ENCODE measurements at places on chromosomes 3 and 15.

- no peak for DNase-seq
Measured at GRCh38 chr3:138460536-138461205, 26.3 kb downstream of the ESYT3 start.

- no peak for DNase-seq
Measured at GRCh38 chr3:12591997-12592715, 35.3 kb downstream of the MKRN2 start.

DNA sequence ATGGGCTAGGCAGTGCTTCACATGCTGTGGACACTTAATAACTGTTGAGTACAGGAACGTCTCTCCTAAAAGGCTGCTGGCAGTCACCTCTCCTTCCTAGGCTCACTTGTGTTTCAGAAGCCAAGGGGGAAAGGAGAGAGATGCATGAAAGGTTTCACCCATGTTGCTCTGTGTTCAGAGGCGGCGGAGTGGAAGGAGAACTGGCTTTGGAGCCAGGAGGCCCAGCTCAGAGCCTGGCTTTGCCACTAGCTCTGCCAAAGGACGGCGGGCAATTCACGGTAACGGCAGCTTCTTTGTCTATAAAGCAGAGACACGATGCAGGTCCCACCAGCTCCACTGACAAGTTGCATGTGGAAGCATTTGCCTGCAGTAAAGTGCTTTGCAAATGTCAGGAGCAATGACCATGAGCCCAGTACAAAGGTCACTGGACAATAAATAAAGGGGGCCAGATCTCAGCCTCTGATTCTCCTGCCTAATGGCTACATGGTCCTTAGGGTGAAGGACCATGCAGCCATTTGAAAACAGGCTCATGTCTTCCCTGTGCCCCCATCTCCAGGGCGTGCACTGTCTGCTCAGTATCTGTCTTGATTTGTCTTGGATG, 171.7 kb upstream of the TLE3 start:
- no peak for DNase-seq

- no peak for DNase-seq
Measured at GRCh38 chr15:79283252-79284048, 928 bp downstream of the ANKRD34C start.

GRCh38 chr15:68305420-68305871, 27.9 kb downstream of the FEM1B start:
- DNase-seq = no peak

- no peak for DNase-seq
Measured at GRCh38 chr15:74836846-74837245, 6.1 kb downstream of the ULK3 start.

DNA sequence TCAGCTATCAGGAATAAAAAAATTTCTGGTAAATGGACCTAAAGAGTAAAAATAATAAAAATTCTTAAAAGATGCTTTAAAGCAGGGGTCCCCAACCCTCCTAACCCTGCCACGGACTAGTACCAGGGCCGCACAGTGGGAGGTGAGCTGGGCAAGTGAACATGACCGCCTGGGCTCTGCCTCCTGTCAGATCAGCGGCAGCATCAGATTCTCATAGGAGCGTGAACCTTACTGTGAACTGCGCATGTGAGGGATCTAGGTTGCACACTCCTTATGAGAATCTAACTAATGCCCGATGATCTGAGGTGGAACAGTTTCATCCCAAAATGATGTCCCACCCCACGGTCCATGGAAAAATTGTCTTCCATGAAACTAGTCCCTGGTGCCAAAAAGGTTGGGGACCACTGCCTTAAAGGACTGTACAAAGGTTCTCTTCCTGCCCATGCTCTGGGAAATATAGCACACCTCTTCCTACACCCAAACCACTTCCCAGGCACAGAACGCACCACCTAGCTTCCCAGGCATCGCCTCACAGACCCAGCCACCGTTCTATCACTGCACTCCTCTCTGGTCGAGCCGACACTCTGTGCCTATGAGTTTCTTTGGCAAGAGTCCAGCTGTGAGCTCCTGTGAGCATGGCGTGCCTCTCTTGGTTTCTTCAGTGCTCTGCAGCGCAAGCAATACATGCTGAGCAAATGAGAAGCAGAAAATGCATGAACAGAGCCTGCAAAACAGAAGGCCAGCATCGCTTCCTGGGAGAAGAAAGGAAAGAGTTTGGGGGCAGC, 104.9 kb downstream of the OCA2 start:
- no peak for DNase-seq

GRCh38 chr15:39419651-39420050, 161.2 kb upstream of the THBS1 start:
- DNase-seq = no peak

GRCh38 chr15:74270854-74271520, 34.9 kb downstream of the CCDC33 start:
- DNase-seq = no peak

DNA sequence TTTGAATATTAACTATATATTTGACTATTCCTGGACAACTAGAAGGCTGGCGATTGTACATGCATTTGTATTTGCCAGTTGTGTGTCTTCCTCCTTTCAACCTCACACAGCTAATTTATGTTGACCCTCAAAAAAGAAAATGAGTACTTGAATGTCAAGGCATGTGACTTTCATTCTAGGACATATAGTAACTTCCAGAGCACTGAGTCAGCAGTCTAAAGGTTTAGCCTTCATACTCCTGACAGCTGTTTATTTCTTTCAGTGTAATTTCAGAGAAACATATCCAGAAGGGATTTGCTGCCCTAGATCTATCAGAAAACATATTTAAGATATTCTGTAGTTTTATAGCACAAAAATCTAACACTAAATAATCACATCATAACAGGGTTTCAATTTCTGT, 74.6 kb upstream of the GOLGA8J start:
- DNase-seq = no peak
